ENCODE measurements at places on chromosomes 2 and 18.
A peak's percentile ranks its signal among the peaks of the same experiment; 100 is the strongest.

DNA sequence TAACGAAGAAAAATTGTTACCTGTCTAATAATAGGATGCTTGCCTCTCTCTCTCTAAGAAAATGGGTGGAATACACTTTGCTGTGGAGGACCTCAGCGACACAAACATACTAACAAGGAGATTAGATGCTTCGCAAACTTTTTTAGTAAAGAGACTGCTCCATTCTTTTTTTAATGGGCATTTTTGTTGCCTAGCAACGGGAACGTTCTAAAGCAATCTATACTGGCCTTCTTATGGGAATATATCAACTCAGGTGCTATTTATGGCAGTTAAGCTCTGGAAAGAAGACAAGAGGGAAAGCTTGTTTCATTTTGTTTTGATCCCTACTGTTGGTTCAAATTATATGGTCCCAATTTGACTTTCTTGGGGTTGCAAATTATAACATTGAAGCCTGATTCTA, 86.8 kb upstream of the CBLN2 start:
- no peak for DNase-seq

- DNase-seq, result no peak
Measured at GRCh38 chr2:206471524-206472062, 28.3 kb downstream of the ADAM23 start.

GRCh38 chr2:112674229-112674628, 28.5 kb downstream of the SLC20A1 start:
- DNase-seq, result peak; percentile 49

GRCh38 chr2:98463988-98464771, 19.5 kb downstream of the INPP4A start:
- DNase-seq, result no peak

DNA sequence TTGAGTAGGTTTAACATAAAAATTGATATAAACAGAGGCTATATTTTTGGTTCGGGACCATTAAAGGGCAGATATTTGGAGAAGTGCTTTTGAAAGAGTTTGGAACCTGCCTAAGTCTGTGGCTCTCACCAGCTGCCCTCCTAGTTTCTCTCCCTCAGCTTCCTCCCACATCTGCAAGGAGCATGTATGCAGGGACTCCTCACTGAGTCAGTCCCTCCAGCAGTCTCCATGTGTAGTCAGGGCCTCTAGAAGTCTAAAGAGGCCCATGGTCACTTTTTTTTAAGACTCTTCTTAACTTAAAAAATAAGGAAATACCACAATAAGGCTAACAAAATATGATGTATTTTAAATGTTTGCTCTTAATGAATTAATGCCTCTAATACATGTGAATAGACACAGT, 220.0 kb upstream of the TANK start:
- no peak for DNase-seq

DNA sequence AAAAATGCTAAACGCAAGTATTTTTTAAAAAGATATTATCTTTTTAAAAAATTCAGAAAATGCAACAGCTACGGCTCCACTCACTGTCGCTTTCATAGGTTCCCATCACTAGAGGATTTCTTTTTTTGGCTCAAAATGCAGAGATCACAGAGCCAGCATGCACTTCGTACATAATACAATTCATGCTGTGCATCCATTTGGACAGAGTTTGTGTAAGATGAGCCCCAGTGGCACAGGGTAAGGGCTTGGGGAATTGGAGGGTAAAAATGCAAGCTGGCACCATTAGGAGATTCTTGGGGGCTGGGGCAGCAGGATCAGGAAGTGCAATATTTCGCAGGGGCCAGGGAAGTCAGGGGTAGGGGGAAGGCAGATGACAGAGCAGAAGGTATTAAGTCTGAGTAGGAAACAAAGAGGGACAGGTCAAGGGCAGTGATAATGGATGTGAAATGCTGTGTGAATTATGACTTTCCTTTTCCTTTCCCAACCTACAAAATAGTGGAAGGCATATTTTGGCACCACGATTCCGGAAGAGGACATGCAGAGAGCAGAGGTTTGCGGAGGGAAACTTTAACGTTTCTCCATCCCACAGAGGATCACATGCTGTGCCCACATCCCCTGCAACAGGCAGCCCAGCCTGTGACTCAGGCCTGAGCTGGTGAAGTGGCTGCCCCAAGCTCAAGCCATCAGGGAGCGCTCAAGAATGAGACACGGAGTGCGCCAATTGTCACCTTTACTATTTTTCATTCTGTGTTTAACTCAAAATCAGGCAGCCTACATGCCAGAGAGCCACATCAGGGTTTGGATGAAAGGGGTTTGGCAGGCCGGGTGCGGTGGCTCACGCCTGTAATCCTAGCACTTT, 4.7 kb downstream of the CAPG start:
- DNase-seq, result no peak

DNA sequence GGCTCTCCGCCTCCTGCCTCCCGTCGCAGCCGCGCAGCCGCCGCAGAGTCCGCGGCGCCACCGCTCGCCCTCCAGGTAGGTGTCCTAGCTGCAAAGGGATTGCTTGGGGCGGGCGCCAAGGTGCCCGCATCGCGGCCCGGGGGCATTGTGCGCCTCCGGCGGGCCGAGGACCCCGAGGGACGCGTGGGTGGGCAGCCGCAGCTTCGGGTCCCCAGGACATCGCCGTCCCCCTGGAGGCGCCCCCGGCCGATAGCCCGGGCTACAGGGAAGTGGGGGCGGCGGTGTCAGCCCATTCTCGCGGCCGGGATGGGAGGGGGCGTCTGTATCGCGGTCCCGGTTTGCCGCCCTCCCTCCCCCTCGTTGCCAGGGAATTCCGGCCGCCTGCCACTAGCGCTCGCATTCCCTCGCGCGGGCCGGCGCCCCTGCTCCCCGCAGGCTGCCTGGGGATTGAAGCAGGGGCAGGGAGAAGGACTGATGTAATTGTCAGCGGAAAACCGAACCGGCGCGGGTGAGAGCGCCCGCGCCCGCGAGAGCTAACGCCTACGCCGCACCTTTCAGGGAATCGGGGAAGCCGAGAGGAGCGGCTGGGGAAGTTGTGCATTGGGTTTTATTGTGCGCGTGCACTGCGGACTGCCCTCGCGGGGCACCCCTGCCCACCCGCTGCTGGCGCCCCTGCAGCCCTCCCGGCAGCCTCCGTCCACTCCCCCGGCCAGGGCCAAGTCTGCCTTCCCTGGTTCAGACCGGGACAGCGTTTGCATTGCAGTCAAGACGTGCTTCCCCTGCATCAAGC, 483 bp downstream of the OSBPL6 start:
- DNase-seq, result peak; percentile 78

- DNase-seq, result no peak
Measured at GRCh38 chr2:219282943-219283581, 3.9 kb downstream of the DNAJB2 start.

DNA sequence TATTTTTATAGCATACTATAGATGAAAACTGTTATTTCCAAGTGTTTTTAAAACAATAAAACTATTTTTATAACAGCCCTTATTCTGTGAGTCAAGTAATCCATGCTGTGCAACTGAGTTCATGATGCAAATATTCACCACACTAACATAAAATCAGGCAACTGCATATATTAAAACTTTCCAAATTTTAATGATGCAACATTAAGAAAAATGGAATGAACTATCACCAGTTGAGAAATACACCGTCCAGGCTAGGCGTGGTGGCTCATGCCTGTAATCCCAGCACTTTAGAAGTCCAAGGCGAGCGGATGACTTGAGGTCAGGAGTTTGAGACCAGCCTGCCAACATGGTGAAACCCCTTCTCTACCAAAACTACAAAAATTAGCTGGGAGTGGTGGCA, 114.5 kb downstream of the CDH2 start:
- DNase-seq, result no peak

DNA sequence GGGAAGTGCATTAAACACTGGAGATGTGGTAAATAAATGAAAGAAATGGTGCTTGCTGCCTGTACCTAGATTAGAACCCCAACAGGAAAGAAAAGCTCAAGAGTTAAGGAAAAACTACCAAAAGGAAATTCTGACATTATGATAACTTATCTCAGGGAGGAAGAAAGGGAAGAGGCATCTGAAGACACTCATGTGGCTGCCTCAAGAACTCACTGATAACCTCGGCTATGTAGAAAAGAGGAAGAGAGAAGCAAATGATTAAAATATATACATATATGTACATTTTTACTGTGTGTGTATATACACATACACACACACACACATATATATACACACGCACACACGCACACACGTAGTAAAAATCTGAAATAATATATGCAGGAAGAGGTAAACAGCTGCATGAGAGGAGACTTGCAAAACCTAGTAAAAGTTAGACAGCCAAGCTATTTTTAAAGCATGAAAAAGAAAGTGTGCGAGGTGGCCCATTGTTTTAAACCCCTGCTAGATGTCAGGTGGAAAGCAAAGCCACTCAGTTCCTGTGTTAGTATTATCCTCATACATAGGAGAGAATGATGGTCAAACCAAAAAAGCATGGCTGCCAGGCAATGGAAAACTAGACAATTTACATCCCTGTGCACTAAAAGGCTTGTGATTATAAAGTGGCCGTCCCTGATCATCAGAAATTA, 483.0 kb upstream of the NRP2 start:
- no peak for DNase-seq

- DNase-seq, result no peak
Measured at GRCh38 chr2:151176661-151177060, 85.0 kb downstream of the RBM43 start.

GRCh38 chr2:103445347-103445746, 683.5 kb downstream of the TMEM182 start:
- no peak for DNase-seq

DNA sequence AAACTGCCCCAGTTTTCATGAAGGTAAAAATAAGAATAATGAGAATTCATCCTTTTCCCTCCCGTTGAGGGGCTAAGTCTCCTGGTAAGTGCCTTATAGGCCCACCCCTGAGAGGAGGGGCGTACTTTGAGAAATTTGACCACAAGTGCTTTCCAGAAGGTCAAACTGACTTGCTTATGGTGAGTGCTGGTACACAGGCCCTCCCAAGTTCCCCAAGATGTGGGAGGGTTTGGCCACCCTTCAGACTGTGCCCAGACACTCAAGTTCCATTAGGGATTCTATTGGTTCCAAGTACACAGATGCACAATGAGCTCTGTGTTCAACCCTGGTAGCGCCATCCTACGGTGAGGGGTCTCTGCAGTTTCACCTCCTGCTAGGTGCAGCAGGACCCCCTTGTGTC, 205.1 kb downstream of the CTIF start:
- no peak for DNase-seq

GRCh38 chr18:5106730-5107129, 90.3 kb downstream of the AKAIN1 start:
- no peak for DNase-seq

DNA sequence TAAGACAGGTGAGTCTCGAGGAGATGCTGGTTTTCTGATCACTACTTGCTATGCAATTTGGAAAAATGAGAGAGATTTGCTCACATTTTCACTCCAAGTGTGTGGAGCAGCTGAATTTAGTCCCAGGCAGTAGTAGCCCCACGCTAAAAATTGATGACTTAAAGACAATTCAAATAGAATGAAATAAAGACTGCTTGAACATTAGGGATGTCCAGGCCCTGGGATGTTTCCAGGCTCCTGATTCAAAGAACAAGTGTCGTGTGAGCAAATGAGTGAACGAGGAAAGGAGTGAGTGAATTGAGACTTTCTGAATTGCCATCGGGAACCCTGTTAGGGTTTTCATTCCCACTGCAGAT, 37.3 kb upstream of the MRPL19 start:
- DNase-seq, result no peak

DNA sequence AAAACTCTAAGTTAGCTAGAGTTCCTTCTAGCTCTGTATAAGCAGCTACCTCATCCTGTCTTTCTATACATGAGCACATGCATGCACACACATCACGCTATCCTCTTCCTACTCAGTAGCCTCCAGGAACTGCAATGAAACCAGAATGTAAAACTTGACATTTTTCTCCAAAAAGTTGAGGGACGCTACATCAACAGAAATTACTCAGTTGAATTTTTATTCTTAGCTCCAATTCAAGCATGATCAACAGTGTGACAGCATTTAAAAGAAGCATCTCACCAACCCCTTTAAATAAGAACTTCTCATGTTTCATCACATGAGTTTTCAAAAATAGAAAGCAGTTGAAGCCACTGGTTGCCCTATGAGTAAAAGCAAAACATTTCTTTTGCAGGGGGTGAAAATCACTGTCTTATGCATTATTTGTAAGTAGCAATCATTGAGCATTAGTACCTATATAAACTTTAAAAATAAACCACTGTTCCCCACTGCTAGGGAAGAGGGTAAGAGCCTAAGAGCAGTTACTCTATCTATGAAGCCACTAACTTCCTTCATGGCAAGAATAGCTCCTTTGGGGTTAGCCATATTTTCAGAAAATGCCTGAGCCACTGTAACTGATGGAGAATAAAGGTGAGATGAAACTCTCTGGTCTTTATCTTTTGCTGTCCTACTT, 77.9 kb upstream of the ARL5A start:
- no peak for DNase-seq

GRCh38 chr18:46755315-46756024, 1.4 kb downstream of the ST8SIA5 start:
- DNase-seq, result no peak

- no peak for DNase-seq
Measured at GRCh38 chr2:222813177-222813843, 47.5 kb upstream of the ACSL3 start.

DNA sequence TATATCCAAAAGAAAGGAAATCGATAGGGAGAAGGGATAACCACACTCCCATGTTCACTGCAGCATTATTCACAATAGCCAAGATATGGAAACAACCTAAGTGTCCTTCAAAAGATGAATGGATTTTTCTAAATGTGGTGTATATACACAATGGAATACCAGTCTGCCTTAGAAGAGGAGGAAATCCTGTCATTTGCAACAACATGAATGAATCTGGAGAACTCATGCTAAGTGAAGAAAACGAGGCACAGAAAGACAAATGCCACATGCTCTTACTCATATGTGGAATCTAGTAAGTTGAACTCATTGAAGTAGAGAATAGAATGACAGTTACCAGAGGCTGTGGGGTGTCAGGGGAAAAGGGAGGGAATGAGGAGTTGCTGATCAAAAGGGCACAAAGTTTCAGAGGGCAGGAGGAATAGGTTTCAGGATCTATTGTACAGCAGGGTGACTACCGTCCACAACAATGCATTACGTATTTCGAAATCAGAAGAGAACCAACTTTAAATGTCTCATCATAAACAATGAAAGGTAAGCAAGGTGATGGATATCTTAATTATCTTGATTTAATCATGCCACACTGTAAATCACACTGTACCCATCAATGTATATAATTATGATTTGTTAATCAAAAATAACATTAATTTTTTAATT, 46.1 kb downstream of the SIGLEC15 start:
- no peak for DNase-seq

Data from right hindlimb (tissue), 1 donor.